Iris pigment epithelial cell (primary cell): ENCODE measurements at places on chromosomes 16 and 17.

DNA sequence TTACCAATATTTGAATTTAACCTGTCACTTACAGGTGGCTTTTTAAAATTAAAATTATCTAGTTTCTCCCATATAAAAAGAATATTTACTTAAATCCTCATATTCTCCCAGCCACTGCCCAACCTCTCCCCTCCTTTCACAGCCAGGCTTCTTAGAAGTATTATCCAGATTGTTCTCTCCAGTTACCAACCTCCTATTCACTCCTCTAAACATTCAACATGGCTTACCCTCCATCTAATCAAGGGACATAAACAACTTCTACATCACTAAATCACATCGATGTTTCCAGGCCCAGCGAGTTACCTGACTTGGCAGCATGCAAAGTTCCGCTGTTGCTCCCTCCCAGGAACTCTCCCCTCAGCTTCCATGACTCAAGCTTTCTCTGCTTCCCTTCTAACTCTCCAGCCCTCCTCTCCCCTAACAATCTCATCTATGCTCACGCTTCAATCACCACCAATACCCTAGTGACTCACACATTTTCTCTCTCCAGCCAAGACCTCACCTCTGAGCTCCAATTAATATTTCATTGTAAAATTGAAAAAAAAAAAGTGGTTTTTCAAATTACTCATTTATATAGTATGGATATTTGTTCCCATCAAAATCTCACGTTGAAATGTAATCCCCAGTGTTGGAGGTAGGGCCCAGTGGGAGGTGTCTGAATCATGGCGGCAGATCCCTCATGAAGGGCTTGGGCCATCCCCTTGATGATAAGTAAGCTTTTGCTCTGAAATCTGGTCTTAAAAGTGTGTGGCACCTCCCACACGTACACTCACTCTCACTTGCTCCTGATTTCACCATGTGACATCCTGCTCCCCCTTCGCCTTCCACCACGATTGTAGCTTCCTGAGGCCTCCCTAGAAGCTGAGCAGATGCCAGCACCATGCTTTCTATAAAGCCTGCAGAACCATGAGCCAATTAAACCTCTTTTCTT, 88.5 kb downstream of the HELZ start:
- DNase-seq = peak; percentile 74

- no peak for DNase-seq
Observed at GRCh38 chr16:47780213-47780875, 319.2 kb downstream of the PHKB start.

DNA sequence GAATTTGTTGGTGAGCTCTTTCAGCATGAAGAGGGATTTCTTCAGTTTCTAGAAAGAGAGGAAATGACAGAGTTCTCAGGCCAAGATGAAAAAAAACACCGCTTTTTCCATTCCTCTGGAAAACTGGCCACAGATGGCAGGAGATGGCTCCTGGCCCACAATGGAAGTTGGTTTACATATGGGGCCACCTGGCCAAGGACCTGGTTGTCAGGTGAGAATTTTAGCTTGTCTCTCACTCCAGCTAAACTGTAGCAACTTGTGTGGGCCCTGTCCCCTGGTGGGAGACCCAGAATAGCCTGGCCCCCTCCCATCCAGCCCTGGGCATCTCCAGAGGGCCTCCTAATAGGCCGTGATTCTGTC, 33.6 kb downstream of the LGALS9 start:
- DNase-seq = no peak

- DNase-seq = no peak
Observed at GRCh38 chr16:4090351-4090851, 25.8 kb downstream of the ADCY9 start.

GRCh38 chr17:81870131-81870980, 781 bp downstream of the ARHGDIA start:
- peak; percentile 74 for DNase-seq

- no peak for DNase-seq
Observed at GRCh38 chr16:78275420-78275819, 176.0 kb downstream of the WWOX start.

- no peak for DNase-seq
Observed at GRCh38 chr17:9408868-9409829, 166.5 kb downstream of the STX8 start.

DNA sequence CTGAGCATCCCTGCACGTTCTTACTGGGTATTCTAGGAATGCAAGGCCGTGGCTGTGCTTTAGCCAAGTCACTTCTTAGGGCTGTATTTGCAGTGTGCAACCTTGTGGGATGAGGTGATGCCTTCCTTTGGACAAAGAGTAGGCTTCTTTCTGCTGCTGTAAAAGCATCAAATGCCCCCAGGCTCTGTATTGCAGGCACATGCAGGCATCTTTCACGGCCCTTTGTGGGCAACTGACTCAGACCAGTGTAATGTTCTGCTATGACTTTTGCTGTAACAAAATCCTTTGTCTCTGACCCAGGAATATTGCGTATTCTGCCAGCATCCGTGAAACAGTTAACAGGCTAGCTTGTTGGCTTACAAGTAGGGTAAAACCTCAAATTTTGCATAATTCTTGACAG, 30.9 kb upstream of the GCSH start:
- DNase-seq = peak; percentile 37

DNA sequence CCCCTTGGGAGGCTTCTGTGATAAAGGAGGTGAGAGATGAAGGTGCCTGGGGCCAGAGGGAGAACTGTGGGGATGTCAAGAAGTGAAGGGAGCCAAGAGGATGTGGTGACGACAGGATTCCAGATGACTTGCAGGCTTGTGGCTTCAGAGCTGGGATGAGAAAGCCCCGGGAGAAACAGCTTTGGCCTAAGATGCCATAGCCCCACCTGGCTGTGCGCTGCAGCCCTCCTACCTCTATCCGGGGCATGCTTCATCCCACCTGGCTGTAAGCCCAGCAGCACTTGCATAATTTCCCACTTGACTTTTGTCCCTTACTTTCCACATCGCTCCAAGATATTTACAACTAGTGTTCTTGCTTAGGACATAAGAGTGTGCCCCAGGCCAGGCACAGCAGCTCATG, 29.3 kb downstream of the GINS3 start:
- no peak for DNase-seq

DNA sequence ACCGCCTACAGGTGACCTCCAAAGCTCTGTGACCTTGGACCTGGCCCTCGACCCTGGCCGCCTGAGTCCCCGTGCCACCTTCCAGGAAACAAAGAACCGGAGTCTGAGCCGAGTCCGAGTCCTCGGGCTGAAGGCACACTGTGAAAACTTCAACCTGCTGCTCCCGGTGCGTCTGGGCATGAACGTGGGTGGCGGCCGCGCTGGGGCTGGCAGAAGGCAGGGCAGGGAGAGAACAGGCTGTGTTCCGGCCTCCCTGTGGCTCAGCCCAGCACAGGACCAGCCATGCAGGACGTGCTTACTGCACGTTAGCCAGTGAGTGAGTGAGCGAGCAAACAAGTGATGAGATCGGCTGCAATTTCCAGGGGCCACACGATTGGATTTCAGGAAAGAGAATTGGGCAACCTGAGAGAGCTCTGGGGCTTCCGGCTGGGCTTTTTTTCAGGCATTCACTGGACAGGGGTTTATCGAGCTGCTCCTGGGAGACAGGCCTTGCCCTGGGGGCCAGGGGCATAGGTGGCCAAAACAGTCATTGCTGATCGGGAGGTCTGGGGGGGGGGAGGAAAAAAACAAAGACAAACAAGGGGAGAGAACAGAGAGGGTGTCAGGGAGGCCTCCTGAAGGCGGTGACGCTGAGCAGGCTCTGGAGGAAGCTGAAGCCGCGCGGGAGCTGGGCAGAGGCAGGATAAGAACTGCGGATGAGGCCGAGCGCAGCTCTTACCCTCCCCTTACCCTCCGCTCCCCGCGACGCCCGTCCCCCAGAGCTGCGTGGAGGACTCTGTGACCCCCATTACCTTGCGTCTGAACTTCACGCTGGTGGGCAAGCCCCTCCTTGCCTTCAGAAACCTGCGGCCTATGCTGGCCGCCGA, 16.9 kb downstream of the ITGAX start:
- DNase-seq = no peak

- no peak for DNase-seq
Observed at GRCh38 chr16:85536411-85537330, 76.5 kb upstream of the GSE1 start.
